ENCODE measurements at places on chromosomes 16 and 17.

DNA sequence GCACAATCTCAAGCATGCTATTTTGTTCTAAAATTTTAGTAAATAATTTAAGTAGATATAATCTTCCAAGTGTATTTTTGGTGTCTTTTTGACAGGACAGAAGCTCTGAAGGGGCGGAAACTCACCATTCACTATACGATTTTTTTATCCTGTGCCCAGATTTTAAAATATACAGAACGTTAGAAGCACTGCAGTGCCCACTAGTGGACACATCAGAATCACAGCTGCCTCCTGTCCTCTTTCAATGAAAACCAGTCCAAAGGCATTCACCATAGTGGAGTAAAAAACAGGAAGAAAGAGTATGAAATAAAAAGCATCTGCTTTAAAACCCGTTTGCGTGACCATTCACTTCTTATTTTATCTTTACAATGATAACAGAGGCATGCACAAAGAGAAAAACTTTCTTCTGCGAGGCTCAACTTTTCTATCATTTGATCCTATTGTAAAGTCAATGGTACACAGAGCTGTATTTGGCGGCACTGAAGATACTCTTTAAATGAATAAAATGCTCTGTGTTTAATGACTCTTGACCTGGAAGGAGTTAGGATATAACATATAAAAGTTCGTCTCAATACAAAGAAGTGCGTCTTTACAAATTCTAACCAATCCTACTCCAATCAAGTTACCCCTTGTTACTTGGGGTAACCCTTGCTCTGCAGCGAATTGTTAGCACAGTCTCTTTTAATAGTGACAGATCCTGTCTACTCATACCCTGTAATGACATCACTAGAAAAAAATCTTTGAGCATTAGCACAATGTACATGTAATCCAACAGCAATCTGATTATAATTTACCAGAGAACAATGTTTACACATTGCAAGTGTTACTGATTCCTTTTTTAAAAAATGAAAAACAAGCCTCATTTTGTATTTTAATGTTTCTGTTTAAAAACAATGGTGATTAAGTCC lies 339.8 kb upstream of the PSMD7 start:
- DNase-seq: peak; percentile 75

GRCh38 chr16:31016018-31016417 lies 5.6 kb upstream of the STX1B start:
- no peak for DNase-seq

DNA sequence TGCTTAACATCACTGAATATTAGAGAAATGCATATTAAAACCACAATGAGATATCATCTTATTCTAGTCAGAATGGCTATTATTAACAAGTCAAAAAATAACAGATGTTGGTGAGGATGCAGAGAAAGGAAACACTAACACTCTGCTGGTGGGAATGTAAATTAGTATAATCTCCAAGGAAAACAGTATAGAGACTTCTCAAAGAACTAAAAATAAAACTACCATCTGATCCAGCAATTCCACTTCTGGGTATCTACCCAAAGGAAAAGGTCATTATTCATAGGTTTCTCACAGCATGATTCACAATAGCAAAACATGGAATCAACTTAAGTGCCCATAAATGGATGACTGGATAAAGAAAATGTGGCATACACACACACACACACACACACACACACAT lies 166.4 kb downstream of the CEP112 start:
- no peak for DNase-seq

GRCh38 chr17:69561462-69561861 lies 147.0 kb downstream of the MAP2K6 start:
- DNase-seq: no peak

- peak; percentile 23 for DNase-seq
Measured at GRCh38 chr16:89505204-89506112, 2.7 kb upstream of the SPG7 start.

- DNase-seq: no peak
Measured at GRCh38 chr17:61009663-61010062, 332.0 kb downstream of the BCAS3 start.

- DNase-seq: peak; percentile 87
Measured at GRCh38 chr16:88911136-88911945, 44.9 kb upstream of the PABPN1L start.

Measured in NCI-H1092 treated with DMSO at 0.1 percent for 48 hours (cell line).